ENCODE measurements at places on chromosomes 3 and 15.

- DNase-seq: no peak
Observed at GRCh38 chr3:56003129-56003528, 465.1 kb downstream of the ERC2 start.

GRCh38 chr3:38000965-38001455 lies 10.4 kb downstream of the VILL start:
- no peak for DNase-seq

DNA sequence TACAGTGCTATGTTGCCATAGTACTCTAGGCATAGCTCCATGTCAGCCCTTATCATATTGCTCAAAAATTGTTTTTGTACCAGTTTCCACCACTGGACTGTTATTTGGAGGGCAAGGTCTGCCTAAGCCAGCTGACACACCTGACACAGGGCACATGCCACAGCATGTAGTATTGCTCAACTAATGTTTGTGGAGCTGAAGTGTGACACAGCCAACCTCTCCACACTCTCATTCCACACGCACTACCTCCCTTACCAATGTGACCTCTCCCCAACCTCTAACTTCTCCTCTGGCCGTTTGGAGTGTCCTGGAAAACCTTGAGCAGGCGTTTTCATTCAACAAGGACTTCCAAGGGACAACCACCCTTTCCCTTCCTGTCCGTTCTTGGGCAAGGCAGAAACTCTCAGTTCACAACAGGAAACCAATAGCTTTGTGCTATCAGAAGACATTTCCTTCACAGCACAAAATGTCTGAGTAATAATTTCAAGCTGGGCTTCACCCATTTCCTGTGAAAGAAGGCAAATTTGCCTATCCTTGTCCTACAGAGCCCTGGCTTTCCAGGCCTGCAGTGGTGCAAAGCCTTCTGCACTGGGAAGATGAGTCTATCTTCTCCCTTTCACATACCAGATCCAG lies 38.4 kb downstream of the TLNRD1 start:
- no peak for DNase-seq

DNA sequence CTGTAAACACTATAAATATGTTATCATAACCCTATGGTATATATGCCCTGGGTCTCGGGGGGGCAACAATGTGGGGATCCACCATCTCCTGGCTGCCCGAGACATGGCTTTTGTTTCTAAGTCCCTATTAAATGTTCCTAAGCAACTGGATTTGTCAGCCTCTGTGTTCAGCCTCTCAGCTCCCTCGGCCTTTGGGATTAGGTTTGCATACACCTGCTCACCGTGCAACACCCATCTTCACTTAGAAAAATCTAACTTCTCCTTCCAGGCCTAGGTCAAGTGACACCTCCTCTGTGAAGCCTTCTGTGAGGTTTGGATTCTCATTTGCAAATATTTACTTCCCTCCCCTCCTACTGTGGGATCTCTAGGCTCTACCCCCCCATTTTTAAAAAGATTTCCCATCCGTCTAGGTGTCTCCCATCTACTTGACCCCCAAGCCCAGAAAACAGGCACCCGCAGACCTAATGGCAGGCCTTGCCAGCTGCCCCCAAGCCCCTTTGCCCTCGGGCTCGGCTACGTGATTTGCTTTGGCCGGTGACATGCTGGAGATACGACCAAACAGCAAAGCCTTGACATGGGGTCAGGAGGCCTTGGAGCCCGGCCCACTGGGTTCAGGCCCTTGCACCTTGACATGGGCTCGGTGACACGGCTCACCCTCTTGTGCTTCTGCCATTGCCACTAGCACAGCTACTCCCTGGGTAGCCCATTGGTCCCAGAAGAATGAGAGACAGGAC lies 66.0 kb upstream of the BLM start:
- no peak for DNase-seq

DNA sequence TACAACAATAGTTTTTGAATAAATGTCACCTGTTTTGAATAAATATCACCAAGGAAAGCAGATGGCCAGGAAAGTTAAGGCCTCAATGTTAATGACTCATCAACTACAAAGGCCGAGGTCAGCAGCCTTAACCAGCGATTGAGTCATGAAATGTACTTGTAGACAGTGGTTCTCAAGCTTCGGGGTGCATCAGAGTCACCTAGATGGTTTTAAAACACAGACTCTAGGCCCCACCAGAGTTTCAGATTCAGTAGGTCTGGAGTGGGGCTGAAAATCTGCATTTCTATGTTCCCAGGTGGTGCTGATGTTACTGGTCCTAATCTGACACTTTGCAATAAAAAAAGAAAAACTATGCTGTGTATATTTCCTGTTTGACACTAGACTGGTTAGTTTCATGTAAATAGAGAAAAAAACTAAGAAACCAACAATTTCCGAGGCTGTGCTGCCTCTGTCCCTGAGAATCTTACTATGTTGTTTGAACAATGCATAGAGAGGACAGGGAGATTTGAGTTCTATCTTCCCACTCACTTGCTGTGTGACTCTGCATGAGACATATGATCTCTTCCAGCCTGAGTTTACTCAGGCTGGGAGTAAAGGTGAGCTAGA lies 9.8 kb downstream of the RAB27A start:
- peak; percentile 73 for DNase-seq

GRCh38 chr3:159818997-159819500 lies 169.6 kb upstream of the IL12A start:
- no peak for DNase-seq

DNA sequence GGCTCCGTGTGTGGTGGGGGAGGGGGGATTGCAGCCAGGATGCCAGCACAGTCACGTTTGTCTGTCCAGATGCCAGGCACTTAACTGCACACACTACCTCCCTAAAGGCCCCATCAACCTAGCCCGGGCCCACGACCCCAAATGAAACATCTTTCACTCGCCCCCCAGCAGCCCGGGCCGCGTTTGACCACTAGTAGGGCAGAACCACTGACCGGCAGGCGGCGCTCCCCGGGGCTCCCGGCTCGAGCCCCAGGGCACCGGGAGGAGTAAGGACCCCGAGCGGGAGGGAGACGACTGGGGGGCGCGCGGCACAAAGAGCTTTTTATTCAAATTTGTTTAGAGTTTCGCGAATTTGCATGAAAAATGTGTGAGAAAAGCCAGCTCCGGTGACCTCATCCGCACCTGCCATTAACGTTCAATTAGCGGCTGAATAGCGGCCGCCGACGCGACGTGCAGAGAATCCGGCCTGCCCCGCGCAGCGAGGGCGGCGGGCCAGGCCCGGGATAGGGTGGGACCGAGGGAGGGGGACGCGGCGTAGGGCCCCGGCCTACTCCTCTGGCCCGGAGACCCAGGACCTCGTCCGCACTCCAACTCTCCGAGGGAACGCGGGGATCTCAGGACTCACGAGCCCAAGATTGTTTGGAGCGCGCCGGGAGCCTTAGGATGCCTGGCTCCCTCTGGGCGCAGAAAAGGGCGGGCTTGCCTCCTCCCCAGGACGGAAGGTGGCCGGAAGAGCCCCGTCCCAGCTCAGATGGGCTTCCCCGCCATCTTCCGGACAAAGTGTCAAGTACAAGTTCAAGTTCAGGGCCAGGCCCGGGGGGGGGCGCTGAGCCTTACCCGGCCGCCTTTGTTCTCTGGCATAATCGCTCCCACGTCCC lies 64.9 kb upstream of the POLG start:
- DNase-seq: peak; percentile 28

DNA sequence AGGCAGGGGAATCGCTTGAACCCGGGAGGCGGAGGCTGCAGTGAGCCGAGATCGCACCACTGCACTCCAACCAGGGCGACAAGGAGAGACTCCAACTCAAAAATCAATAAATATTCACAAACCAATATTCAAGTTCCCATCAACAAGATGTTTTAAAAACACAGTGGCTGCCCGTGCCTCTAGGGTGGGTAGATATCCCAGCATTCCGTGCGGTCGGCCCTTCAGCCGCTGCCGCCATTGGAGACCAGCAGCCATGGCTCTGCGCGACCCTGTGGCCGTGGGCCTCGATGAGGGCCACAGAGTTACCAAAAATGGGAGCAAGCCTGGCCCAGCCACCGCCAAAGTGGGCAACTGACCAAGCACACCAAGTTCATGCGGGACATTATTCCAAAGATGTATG lies 6.7 kb downstream of the ULK4 start:
- no peak for DNase-seq

DNA sequence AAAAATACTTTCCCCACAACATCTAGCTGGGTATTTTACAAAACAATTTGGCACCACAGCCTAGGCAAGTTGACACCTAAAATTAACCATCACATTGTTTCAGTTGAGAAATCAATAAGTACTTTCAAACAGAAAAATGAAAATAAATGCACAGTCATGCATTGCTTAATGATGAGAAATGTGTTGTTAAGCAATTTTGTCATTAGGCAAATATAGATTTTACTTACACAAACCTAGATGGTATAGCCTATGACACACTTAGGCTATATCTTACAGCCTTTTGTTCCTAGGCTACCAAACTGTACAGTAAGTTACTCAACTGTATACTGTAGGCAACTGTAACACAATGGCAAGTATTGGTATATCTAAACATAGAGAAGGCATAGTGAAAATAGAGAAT lies 608.6 kb upstream of the BCHE start:
- DNase-seq: no peak

GRCh38 chr15:82540984-82541431 lies 751 bp upstream of the RPS17 start:
- DNase-seq: no peak

DNA sequence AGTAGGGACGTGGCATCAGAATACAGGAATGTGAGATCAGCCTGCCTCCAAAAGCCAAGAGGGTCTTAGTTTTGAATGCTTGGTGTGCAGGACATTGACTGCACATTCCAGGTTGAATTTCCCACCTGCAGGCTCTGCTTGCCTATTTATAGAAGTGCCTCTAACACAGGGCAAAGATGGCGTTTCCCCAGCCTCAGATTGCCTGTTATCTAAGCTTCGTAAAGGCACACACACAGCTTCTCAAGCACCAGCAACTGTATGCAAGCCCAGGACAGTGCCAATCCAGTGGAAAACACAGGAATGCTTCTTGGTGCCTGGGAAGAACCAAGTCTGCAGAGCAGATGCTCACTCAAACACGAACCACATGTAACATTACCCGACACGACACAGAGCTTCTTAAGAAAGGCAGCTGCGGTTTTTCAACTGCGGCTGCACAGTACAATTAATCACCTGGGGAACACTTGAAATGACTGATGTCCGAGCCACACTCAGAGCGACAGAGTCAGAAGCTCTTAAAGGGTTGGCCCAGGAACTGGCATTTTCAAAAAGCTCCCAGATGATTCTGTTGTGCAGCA lies 90.0 kb upstream of the ANKRD34C start:
- DNase-seq: no peak

DNA sequence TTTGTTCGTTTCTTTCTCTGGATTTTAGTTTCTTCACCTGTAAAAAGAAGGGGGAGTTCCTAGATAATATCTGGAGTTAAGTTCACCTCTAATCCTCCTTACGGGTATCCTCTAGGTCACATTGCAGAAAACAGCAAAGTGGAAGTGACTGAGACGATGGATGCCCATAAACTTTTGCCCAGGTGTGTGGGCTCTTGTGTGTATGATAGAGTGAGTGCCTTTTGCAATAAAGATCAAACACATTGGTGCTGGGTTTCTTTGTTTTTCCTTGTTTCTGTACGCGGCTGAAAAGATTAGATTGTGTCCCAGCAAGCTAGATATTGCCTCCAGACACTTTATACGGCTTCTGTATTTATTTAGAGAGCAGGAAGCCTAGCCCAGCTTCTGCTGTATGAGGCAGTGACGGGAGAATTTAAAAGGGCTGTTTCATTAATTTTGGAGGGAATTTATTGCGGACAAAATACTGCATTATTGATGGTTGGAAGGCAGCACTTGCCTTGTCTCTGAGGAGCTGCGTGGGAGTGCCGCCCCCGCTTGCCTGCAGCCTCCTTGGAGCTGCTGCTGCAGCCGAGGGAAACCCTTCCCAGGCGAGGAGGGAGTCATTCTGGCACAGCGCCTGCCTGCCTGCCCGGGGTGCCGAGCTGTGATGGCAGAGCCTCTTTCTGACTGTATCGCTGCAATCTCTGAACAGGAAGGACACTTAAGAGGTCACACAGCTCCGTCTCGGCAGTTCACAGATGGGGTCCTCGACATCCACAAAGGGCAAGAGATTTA lies 38.5 kb downstream of the PYDC2 start:
- no peak for DNase-seq

- no peak for DNase-seq
Observed at GRCh38 chr15:50119063-50120040, at the start of gene ATP8B4. TSS of gene ATP8B4 (minus strand) at chr15:50119233. CDS start at chr15:50106966, 12,267 bp downstream.

DNA sequence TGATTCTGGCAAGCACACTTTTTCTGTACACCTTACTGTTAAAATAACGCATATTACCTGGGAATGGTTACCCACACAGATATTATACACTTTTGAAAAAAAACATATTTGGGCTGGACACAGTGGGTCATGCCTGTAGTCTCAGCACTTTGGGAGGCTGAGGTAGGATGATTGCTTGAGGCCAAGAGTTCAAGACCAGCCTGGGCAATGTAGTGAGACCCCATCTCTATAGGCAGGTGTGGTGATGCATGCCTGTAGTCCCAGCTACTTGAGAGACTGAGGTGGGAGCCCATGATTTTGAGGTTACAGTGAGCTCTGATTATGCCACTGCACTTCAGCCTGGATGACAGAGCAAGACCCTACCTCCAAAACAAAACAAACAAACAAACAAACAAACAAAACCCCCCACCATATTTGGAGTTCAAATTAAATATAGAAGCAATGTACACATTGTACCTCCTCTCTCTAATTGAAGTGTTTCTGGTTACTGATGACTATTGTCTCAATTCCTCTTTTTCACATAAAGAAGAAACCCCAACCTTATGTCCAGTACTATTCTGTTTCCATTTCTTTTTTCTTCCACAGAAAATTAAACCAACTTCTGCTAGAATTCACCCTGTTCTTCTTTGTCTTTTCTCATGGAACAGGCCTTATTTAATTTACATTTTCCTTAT lies 152.6 kb upstream of the UMPS start:
- no peak for DNase-seq

DNA sequence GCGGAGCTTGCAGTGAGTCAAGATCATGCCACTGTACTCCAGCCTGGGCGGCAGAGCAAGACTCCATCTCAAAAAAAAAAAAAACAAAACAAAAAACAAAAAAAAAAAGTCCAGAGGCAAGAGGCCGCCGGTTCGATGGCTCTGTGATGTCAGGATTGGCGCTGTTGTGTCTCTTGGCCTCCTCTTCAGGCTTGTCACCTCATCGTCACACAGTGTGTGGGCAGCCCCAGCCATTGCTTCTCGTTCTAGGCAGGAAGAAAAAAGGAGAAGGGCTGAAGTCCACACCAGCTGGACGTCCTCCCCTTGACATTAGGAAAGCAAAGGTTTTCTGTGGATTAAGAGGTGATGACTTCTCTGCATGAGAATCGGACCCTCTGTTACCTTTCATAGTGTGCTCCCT lies 191.1 kb downstream of the NSMCE3 start:
- DNase-seq: no peak

DNA sequence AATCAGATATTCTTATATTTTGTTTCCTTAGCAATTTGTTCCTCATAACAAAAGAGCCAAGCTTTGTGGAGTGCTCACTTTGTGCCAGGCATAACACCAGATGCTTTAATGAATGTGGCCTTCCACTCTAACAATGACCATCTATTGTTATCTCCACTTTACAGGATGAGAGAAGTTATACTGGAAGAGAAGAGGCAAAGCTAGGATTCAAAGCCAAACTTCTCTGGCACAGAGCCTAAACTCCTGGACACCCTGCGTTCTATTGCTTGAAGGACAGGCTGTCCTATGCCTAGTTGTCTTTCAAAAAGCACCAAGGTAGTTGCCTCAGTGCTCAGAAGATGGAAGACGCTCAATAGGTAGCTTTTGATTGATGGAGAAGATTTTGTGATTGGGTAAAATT lies 123.2 kb upstream of the FEZF2 start:
- no peak for DNase-seq

GRCh38 chr3:101042996-101043686 lies 49.9 kb upstream of the ABI3BP start:
- DNase-seq: no peak

GRCh38 chr3:72279068-72279604 lies 494.2 kb upstream of the PROK2 start:
- DNase-seq: no peak

GRCh38 chr3:75144406-75144805 lies 519.7 kb upstream of the FRG2C start:
- DNase-seq: no peak
